ENCODE measurements at places on chromosomes 7 and 10.

- no peak for DNase-seq
Measured at GRCh38 chr10:77641788-77642397, 4.3 kb upstream of the KCNMA1 start.

GRCh38 chr10:106982268-106982667 lies 182.2 kb downstream of the SORCS1 start:
- DNase-seq: no peak

GRCh38 chr7:95396136-95397032 lies at the start of gene PON3:
TSS of gene PON3 (minus strand) at chr7:95396375. CDS start at chr7:95396350, 25 bp downstream.
- no peak for DNase-seq

DNA sequence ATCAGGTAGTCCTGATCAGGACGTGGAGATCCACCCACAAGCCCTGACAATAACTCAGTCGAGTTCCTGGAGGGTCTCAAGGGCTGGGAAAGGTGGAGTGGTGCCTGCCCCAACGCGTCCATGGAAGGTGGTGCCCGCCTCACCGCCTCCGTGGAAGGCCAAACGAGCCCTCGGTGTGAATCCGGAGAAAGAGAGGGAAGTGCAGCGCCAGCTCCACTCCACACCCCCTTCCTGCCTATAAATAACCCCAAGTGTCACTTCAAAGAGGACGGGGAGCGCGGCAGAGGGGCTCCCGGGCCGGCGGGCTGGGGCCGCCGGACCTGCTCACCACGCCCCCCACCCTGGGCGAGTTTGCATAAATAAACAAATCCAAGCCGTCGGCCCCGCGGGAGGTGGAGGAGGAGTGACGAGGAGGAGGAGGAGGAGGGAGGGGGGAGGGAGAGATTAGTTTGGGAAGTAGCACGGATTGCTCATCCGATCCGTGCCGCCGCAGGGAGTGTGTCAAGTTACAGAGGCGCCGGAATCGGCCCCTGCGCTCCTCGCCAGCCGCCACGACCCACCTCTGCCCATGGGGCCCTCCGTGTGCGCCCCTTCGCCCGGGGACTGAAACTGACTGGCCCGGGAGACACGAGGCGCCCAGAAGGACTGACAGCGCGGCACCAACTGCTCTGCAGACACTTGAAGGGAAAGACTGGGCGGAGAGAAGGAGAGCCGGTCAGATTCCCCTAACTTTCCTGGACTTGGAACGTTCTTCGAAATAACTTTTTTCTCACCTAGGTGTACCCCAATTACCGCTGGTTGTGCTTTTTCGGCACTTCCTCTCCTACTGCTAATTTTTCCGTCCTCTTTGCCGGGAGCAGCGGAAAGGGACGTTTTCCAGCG lies at the start of gene COL13A1:
COL13A1 (plus strand) TSS at position 473 of the 882 bp plus-strand sequence. CDS start 518 bp downstream, outside the sequence.
- no peak for DNase-seq

DNA sequence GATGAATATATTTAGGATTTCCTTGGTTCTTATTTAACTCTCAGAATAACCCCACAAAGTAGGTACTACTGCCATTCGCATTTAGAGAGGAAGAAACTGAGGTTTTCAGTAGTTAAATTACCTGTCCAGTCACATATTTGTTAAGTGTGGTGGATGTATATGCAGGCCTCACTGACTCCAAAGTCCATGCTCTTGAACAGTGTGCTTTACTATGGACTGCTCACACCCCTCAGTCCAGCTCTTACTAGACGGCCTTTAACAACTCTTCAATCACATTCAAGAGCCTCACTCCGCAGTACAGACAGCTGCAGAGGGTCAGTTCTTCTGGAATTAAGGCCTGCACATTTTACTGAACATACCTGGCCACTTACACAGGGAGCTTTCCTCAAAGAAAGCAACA lies 36.2 kb downstream of the ZNF248 start:
- DNase-seq: no peak

DNA sequence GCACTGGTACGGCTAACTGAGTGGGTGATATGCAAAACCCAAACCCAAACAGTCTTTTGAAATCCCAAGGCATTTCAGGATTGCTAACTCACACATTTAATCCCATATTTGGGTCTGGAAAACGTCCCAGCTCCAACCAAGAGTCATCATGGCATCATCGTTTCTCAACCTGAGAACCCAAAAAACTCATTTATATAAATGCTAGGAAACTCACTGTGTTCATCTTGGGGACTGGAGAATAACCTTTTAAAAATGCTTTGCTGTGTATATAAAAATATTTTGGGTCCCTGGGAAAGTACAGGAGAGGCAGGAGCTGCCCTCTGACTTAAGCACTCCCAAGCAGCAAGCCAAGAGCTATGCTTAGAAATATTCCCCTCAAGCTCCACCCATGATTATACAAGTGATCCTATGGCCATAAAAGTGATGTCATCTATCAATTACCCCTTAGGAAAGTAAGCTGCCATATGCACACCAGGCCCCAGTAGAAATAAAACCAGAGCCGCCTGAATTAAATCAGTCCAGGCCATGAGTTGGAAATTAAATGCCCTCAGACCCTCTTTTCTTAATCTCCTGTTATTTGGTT lies 352.1 kb downstream of the FRMD4A start:
- DNase-seq: no peak

DNA sequence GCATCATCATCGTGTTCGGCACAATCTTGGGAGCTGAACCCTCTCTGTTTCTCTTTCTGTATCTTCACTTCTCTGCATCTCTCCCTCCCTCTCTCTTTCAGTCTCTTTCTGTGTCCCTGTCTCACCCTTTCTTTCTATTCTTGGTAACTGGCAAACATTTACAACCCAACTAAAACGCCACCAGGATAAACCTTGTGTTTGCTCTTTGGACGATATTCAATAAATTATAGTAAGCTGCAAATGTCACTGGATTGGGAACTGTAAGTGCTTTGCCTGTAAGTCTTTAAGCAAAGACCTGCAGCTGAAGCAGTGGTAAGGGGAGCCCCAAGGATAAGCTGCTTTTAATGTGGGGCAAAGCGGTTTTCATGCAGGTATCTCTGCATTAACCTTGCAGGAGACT lies 558.0 kb upstream of the MKI67 start:
- no peak for DNase-seq

DNA sequence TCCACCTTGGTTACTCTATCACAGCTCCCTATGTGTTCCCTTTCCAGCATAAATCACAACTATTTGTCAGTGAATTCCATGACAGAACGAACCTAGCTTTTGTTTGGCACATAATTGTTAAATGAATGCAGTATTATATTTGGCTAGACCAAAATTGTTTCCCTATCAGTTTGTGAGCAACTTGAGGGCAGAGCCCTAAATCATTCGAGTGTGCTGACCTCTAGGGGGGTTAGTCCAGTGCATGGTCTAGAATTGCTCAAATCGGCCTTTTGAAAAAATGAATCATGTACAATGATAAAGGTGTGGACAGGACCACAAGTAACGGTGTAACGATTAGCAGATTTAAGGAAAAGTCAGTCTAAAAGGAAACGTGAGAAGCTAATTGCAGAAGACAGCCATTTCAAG lies 475 bp upstream of the NRBF2 start:
- no peak for DNase-seq

- DNase-seq: peak; percentile 12
Measured at GRCh38 chr10:24518981-24519597, 204.6 kb downstream of the ARHGAP21 start.

GRCh38 chr7:115218076-115218475 lies 296.2 kb downstream of the MDFIC start:
- no peak for DNase-seq

DNA sequence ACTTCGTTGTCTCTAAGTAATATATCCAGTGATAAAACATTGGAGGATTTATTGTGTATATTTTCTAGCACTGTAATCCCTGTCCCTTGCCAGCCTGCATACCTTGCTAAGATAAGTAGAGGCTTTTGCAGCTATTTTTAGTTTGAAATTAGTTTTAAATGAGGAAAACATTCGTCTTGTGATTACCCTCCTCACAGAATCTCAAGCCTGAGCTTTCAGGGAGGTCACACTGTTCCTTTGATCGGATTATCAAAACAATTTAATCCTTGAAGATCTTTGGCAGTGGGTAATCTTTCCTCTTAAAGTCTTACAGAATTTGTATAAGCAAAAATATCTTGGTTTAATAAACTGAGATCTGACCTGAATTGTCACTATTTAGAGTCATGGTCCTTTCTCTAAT lies 897.0 kb upstream of the CELF2 start:
- peak; percentile 87 for DNase-seq

DNA sequence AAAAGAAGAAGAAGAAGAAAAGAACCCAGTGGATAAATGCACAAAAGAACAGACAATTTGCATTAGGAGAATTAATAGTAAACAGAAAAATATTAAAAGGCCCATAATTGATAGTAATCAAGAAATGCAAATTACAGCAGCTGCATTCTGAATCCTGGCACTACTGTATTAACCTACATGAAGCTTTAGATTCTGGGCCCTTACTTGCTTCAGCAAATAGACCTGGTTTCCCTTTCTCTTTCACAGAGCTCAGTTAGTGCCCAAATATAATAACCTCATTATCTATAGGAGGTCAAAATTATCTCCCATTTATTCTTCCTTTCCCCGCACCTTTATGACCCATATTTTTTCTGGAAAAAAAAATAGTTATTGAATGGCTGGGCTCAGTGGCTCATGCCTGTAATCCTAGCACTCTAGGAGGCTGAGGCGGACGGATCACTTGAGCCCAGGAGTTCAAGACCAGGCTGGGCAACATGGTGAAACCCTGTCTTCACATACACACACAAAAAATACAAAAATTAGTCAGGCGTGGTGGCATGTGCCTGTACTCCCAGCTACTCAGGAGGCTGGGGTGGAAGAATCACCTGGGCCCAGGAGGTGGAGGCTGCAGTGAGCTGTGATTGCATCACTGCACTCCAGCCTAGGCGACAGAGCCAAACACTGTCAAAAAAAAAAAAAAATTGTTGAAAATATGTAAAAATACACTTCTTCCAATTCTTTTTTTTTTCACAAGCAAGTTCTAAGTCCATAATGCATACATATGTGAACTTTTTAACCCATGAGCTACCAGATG lies 36.0 kb upstream of the PIK3AP1 start:
- no peak for DNase-seq

- no peak for DNase-seq
Measured at GRCh38 chr10:118543714-118544400, 51.6 kb downstream of the PRLHR start.

DNA sequence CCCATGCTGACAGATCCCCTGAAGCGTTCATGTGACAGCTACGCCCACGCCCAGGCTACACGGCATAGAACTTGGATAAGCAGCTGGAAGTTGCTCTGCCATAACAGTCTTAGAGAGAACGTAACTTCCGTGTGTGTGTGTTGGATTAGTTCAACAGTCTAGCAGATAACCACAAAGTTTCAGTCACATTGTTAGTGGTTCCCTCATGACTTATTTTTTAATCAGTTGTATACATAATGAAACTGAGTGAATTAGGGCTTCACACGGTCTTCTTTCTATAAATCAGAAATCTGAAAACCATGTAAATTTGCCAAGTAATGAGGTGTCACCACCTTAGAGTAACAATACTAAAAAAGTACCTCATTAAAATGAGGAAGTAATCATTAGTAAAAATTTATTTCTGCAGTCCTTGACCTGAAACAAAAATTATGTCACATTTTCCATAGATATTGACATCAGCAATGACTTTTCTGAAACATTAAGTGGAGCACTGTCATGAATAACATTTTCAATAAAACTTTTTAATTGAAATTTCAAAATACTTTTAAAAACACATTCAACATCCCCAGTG lies 21.7 kb upstream of the MACC1 start:
- DNase-seq: no peak

DNA sequence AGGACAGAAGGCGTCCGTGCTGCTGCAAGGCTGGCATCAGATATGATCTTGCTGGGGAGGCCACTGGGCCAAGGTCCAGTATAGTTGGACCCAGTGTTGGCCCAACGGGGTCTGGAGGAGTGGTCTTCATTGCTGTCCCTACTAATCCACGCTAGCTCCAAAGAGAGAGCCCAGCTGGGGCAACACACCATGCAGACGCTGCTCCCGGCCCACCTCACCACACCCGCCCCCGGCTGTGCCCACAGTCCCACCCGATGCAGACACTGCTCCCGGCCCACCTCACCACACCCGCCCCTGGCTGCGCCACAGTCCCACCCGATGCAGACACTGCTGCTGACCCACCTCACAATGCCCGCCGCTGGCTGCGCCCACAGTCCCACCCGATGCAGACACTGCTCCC lies 121.5 kb downstream of the VIPR2 start:
- no peak for DNase-seq

DNA sequence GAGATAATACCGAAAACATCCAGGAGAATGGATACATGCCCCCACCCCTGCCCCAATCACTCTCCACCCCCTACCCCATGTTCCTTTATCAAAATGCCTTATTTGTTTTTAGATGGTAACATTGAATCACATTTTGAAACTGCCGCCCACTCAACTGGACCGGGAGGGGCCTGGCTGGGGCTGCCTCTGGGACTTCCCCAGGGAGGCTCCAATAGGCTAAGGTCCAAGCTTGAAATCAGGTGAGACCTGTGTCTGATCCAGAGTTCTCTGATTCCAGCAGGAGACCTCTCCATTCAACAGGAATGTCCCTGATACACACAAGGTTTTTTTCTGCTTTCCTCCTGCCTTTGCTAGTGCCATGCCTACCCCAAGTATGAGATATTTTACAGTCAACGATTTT lies 43.8 kb upstream of the ACSL5 start:
- no peak for DNase-seq

GRCh38 chr7:32385316-32385956 lies 104.7 kb downstream of the LSM5 start:
- no peak for DNase-seq

Data from retinal pigment epithelial cell (primary cell).